ELR (cell line): ENCODE measurements at places on chromosomes 5 and 9.

- no peak for DNase-seq
Measured at GRCh38 chr9:79184831-79185230, 386.9 kb upstream of the TLE4 start.

- DNase-seq: peak; percentile 52
Measured at GRCh38 chr5:15383469-15383868, 116.5 kb upstream of the FBXL7 start.

DNA sequence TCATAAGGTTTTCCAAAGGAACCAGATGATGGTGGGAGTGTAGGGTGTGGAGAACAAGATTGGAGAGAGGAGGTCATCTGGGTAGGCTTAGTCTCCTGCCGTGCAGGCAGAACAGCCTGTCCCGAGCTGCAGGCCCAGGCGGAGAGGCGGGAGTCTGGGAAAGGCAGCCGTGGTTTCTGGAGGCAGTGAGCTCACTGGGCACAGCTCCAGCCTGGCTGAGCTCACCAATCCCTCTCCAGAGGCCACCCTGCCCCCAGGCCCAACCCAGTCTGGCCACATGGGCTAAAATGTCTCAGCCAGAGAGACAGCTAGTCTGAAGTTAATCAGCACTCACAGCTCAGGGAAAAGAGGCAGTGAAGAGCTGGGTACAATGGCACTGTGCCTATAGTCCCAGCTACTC, 12.3 kb downstream of the P4HA2 start:
- DNase-seq: peak; percentile 98

GRCh38 chr5:158676642-158677469, 422.9 kb downstream of the EBF1 start:
- DNase-seq: no peak

- DNase-seq: peak; percentile 59
Measured at GRCh38 chr9:36063804-36064447, 27.2 kb downstream of the RECK start.

DNA sequence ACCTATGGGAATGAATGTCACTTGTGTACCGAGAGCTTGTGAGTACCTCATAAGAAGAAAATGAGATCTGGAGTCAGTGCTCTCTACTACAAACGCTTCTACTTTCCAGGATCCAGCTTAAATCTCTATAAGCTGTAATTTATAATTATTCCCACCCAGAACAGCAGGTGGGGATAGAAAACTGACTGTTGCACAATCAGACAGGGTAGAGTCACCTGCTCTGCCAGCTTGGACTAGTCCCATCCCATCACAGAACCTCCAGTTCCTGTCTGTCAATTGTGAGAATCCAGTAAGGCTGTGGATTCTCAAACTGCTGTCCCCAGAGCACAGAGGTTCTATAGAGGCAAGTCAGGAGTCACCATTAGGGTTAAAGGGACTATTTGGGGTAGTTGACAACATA, 2.0 kb downstream of the SPINK7 start:
- DNase-seq: no peak

DNA sequence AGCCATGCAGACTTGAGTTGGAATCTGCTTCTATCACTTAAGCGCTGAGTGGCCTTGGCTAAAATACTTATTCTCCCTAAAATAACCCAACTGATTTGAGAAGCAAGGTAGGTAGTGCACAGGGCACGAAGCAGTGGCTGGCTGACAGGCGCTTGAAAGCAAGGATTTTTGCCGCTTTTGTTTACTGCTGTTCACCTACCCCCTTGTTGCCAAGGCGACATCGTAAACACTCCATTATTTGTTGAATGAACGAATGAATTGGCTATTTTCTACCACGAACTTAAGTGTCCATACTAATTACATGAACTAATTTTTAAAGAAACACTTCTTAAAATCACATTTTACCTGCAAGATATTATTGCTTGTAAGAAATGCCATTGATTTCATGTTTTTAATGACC, 98.0 kb downstream of the ANKH start:
- no peak for DNase-seq

DNA sequence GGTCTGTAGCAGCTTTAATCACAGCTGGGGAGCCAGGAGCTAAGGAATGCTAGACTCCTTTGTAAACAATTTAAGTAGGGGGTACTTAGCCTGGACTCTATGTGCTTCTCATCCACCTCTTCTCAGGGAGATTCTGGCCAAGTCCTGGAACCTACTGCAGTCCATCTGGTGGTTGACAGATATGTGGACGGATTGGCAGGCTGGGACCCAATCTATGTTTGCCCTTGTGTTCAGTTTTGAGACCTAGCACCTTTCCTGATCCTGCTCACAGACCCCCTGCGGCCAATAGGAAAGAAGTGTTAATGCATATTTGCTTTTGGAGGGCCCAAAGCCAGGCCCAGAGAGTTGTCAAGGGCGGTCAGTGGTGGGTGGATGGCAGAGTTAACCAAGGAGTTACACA, 6.4 kb downstream of the SLC22A5 start:
- no peak for DNase-seq

DNA sequence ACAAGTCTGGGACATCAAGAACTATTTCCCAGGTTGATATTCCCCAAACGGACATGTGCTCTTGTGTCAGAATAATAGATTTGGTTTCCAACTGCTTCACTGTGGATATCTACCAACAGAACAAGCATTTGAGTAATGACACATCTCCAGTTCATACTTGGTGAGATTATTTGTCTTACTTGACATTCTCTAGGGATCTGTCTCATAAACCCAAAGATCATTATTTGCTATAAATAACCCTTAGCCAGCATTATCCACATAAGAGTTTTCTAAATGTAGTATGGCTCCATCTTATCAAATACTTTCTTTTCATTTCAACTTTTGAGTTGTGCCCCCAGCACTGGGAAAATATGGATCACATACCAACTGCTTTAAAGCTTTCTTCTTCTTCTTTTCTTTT, 1063.9 kb upstream of the CDH18 start:
- no peak for DNase-seq

DNA sequence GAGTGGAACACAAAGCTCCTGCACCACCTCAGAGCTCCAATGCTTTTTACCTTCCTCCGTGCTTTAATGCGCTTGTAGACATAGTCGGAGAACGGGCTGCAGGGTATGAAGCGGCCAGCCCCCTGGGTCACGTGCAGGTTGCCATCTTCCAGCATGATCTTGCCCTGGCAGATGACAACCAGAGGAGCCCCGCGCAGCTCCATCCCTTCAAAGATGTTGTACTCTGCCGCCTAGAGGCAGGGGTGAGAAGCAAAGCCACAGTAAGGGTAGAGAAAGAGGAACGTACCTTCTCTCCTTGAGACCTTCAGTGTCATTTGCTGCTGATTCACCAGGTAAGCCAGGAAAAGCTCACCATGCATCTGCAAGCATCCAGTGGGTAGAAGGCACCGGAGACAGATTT, 112.3 kb downstream of the DPYSL3 start:
- DNase-seq: no peak

- DNase-seq: no peak
Measured at GRCh38 chr5:174010365-174010764, 21.4 kb downstream of the C5orf47 start.

DNA sequence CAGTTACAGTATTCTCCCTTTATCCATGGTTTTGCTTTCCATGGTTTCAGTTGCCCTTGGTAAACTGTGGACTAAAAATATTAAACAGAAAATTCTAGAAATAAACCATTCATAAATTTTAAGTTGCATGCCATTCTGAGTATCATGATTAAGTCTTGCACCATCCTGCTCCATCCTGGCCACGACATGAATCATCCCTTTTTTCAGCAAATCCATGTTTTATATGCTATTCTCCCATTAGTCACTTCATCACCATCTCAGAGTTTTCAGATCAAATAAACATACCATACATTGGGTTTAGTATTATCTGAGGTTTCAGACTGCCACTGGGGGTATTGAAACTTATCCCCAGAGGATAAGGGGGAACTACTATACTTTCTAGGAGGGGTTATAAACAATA, 234.4 kb upstream of the ATP10B start:
- peak; percentile 26 for DNase-seq

DNA sequence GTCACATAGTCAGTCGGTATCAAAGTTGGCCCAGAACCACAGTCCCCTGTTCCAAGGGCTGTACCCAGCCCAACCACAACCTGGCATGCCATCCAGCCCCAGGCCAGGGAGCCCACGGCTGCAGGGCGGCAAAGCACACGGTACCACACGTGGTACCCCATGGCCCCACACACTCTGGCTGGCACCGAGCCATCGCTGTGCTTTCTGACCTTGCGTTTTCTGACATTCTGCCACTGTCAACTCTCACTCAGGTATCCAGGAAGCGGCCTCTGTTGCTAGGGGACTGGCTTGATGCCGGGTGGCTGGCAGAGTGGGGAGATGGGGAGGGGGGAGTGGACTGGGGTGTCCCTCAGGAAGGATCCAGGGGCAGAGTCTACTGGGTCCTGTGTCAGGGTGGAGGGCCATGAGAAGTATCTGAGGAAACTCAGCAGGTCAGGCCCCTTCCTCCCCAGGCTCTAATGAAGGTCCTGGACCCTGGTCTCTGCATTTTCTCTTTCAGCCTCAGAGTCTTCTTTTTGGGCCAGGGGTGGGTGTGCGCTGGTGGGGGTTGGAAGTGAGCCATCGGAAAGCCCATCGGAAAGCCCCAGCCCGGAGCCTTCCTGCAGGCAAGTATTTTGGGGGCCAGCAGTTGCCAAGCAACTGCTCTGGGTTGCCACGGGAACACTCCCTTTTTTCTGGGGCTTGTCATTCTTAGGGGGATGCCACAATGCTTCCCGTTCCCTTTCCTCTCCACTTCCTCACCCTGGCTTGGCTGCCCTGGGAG, 21.0 kb upstream of the RALGDS start:
- no peak for DNase-seq

DNA sequence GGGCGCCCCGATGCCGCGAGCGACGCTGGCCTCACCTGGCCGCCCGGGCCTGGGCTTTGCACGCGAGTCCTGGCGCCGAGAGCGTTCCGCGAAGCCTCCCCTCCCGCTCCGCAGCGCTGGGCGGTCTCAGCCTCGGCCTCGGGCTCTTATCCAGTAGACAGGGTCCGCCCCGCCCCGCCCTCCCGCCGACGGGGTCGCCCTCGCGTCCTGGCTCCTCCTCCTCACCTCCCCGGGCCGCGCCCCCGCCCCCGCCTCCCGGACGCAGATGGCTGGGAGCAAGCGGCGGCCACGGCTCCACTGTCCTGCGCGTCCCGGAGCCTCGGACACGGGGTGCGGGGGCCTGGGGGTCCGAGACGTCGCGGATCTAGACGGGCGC, at the start of gene SLC6A3:
SLC6A3 (minus strand) TSS at position 128 of the 376 bp plus-strand sequence. CDS start 2,243 bp downstream, outside the sequence.
- DNase-seq: no peak

- peak; percentile 84 for DNase-seq
Measured at GRCh38 chr9:126805554-126806262, 868 bp downstream of the ZBTB43 start.

GRCh38 chr9:98998441-98999151, 54.9 kb downstream of the COL15A1 start:
- DNase-seq: peak; percentile 77

DNA sequence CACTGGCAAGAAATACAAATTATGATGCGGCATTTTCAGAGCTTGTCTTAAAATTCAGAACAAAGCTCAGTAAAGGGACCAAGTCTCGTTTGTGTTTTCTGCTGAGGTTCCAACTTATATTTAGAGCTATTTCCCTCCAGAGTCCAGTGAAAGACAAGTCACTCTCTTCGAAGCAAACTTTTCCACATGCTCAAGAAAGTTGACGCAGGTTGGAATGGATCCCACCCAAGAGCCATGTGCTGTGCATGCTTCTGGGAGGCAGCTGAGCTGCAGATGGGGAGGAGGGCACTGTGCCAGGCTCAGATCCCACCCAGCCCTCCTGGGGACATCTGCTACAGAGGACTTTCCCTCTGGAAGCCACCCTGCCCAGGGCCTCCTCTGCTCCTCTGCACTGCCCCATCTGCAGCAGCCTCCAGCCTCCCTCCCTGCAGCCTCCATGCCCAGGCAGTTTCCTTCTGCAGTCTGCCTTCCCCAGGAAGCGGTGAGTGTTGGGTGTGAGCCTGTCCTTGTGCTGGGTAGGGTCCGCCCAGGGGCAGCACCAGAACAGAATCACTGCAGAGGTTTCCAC, 75.3 kb downstream of the COL23A1 start:
- DNase-seq: no peak

- no peak for DNase-seq
Measured at GRCh38 chr5:168858371-168858770, 279.2 kb upstream of the PANK3 start.

DNA sequence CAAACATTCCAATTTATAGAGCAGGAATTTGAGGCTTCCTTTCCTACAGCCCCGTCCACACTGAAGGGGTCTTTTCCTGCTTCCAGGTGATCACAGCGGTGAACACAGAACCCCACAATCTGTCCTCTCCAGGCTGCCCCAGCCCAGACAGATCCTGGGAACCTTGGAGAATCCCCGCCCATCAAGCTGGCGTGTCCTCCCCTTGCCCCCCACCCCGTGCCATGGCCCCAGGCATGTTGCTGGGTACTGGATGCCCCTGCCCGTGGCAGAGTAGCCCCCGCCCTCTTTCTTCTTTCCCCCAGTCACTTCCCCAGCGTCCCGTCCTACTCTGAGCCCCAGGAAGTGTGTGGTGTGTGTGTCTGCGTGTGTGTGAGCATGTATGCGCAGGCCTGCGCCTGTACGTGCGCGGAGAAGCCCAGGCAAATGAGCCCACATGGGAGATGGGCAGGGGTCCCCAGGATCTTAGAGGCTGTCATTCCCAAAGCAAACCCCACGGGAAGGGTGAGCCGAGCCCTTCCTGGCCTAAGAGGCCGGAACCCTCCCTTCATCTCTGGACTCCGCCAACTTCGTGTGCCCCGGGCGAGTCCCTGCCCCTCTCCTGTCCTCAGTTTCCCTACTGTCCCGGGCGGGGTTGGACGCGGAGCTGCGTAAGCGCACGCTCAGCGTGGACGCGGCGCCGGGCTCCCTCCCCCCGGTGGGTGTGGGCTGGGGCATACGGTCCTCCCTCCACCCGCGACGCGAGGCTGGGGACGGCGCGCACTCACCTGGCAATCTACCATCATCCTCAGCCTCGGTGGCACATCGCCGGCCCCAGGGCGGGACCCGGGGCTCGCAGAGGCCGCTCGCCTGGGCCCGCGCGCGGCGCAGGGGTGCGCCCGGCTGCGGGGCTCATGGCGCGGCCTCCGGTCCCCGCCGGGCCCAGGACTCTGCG, 15.2 kb downstream of the GBGT1 start:
- peak; percentile 41 for DNase-seq

DNA sequence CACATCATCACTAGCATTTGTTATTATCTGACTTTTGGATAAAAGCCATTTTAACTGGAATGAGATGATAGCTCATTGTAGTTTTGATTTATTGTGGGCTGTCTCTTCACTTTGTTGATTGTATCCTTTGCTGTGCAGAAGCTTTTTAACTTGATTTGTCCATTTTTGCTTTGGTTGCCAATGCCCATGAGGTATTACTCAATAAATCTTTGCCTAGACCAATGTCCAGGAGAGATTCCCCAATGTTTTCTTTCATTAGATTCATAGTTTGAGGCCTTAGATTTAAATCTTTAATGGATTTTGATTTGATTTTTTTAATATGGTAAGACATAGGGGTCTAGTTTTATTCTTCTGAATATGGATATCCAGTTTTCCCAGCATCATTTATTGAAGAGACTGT, 28.8 kb upstream of the SMARCA2 start:
- no peak for DNase-seq
